RCC 7860 (cell line): ENCODE measurements at places on chromosomes 13 and 19.

- DNase-seq: no peak
These were observed at the start of gene FAM83E for GRCh38 chr19:48614436-48615230. Gene FAM83E (minus strand): TSS chr19:48615076. CDS start chr19:48613372, 1,704 bp downstream.

DNA sequence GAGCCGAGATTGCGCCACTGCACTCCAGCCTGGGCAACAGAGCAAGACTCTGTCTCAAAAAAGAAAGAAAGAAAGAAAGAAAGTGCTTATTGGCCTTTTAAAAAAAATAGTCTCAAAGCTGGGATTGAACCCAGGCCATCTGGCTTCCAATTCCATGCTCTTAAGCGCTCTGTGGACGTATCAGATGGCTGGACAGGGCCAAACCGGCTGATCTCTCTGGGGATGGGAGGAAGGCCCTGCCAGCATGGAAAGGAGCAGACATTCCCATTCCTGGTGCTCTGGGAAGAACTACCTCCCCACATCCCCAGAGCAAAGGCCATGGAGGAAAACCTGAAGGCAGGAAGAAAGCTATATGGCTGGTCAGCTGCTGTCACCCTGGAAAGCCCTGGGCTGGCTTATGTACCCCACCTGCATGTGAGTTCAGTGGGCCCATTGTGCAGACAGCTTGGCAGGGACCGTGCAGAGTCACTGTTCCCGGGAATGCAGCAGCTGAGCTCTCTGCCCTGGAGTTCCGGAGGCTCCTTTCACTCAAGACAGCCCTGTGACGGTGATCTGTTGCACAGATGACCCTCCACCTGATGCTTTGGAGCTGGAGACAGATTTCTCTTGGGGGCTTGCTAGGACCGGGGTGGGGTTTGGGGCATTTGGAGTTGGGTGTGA lies 84.3 kb downstream of the SIPA1L3 start:
- no peak for DNase-seq

- no peak for DNase-seq
These were observed 21.5 kb downstream of the LIG4 start for GRCh38 chr13:108193806-108194205.

DNA sequence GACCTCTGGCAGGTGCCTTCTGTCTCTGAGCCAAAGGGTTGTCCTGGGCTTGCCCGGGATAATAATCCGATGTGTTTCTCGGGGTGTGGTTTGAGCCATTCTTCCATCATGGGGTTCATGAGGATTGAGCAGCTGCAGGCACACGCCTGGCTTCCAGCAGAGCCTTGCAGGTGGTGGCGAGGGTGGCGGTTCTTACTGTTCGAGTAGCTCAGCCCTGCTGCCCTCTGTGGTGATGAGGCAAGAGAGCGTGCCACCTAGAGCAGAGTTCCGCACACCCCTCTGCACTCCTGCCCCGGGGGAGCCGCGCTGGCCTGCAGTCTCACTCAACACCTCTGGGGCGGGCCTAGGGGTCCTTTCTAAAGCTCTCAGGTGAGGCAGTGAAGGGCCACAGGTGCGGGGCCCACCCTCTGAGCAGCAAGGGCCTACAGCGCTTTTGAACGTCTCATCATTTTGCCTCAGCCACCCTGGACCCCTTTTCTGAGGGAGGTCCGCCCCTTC lies 3.8 kb downstream of the SCN1B start:
- DNase-seq: no peak

DNA sequence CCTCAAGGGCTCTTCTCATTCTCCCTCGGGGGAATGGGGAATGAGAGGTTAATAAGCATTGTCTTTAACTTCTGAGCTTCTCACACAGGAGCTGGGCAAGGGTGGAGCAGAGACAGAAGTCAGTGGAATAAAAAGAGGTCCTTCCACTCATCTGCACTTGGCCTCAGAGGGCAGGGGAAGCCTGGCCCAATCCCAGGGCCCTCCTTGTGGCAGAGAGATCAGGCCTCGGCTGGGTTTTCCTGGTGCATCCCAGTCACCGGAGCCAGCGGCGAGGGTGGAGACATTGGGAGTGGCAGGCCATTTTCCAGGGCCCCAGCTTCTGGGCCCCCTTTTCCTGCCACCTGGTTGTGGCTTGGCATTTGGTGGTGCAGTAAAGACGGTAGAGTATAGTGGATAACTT lies 10.6 kb downstream of the CALM3 start:
- DNase-seq: no peak

DNA sequence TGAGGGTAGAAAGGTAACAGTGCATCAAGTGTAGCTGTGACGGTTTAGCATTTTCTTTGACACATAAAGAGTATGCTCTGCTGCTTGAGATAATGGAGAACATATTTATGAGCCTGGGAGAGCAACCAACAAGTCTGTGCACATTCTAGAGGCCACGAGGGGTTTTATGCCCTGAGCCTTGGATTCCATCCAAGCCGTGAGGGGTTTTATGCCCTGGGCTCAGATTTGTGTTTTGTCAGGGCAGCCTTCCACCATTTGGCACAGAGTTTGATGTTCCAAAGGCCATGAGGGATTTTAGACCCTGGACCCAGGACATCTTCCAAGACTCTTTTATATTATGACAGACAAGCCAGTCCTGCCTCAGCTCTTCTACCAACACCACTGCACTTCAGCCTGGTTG lies 106.4 kb downstream of the ZNF486 start:
- no peak for DNase-seq

- DNase-seq: no peak
These were observed 114.9 kb downstream of the PTPRS start for GRCh38 chr19:5225486-5226345.

- DNase-seq: peak; percentile 11
These were observed 301.7 kb downstream of the NDFIP2 start for GRCh38 chr13:79782541-79783205.

GRCh38 chr19:3684054-3684816 lies 16.0 kb downstream of the PIP5K1C start:
- DNase-seq: peak; percentile 7

- DNase-seq: no peak
These were observed 15.9 kb upstream of the IZUMO2 start for GRCh38 chr19:50178859-50179537.

DNA sequence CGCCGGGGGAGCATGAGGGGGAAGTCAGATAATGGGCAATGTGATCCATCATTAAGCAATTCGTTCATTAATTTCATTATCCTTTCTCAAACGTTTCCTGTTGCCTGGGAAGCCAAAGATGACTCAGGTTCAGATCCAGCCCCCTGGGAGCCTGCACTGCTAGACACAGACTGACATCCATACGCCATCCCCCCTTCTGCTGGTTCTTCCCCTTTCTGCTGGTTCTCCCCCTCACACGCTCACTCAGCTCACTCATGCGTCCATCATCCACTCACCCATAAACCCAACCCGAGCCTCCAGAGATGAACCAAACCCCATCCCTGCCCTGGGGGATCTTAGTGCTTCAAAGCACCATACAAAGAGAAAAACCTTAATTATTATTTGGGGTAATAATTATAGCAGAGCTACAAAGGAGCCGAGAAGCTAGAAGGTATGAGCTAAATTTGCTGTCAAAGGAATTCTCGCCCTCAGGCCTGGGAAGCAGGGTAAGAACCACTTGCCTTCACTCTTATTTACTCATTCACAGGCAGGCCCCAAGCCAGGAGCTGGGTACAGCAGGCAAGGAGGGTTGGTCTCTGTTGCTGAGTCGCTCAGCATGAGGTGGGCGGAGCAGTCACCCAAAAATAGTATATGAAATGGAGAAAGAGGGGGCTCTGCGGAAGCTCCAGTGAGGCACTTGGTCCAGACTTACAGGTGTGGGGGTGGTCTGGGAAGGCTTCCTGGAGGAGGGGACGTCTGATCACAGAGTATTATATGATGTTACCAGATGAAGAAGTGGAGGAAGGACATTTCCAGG lies 7.0 kb upstream of the ZNF444 start:
- no peak for DNase-seq

- DNase-seq: no peak
These were observed 12.4 kb upstream of the AKAP11 start for GRCh38 chr13:42259515-42259914.

GRCh38 chr13:72164811-72165210 lies 297.8 kb upstream of the DACH1 start:
- DNase-seq: no peak

GRCh38 chr19:1070931-1071791 lies 4.2 kb downstream of the ARHGAP45 start:
- no peak for DNase-seq

GRCh38 chr19:13066226-13066625 lies 36.4 kb downstream of the LYL1 start:
- no peak for DNase-seq

DNA sequence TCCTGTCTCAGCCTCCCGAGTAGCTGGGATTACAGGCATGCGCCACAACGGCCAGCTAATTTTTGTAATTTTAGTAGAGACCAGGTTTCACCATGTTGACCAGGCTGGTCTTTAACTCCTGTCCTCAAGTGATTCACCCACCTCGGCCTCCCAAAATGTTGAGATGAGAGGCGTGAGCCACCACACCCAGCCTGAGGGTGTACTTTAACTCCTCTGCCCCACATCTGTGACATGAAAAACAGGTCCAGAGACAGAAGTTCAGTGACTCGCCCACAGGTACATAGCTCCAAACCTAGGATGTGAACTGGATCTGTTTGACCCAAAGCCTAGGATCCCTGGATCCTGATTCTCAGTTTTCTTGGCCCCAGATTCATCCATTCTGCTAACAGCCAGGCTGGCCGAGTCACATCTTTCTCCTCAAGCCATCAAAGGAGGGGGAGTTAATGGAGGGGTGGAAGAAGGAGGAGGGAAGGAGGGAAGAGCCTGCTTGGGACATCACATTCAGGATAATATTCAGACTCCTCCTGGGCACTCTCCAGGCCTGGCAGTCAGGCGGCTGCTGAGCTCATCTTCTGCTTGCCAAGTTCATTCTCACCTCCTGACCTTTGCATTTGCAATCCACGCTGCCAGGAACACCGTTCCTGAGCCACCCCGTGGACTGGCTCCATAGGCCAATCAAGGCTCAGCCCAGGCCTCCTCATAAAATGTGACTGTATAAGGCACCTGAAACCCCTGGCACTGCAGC lies 3.1 kb downstream of the SPC24 start:
- peak; percentile 83 for DNase-seq

DNA sequence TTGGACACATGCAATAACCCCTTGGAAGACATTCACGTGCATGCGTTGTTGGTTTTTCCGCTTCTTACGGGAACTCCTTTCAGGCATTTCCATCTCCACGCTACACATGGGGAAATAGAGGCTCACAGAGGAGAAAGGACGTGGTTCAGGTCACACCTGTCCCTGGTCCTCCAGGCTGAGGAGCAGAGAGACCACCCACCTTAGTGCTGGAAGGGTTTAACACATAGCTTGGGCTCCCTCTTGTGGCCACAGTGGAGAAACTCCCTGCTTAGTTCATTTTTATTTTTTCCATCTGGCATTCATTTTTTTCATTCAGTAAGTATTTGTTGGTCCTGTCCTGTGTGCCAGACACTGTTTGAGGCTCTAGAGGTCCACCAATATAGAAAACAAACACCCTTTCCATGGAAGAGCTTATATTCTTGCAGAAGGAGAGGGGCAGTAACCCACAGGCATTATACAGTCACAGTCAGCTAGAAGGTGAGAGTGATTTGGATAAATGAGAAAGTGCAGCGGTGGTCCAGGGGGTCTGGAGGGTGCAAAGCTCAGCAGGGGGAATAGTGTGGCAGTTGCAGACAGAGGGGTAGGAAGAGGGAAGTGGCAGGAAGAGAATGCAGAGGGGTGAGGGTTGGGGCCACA lies 24.2 kb upstream of the TTYH1 start:
- peak; percentile 23 for DNase-seq

GRCh38 chr13:59413126-59413525 lies 750.6 kb downstream of the DIAPH3 start:
- DNase-seq: no peak

DNA sequence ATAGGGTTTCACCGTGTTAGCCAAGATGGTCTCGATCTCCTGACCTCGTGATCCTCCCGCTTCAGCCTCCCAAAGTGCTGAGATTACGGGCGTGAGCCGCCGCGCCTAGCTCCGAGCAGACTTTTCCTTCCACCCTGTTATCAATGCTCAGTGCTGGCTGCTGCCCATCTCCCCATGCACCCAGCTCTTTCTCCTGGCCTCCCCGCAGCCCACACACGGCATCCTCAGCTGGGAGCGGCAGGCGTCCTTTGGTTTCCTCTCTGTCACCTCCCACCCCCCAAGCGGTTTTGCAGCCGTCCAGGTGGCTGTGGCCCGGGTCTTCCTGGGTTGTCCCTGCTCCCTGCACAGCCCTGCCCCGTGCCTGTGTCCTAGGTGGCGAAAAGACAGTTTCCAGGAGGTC lies 12.1 kb downstream of the PRR22 start:
- DNase-seq: no peak

GRCh38 chr13:80717776-80718175 lies 376.9 kb upstream of the SPRY2 start:
- DNase-seq: no peak

- no peak for DNase-seq
These were observed 20.0 kb downstream of the MAN2B1 start for GRCh38 chr19:12646551-12646950.

DNA sequence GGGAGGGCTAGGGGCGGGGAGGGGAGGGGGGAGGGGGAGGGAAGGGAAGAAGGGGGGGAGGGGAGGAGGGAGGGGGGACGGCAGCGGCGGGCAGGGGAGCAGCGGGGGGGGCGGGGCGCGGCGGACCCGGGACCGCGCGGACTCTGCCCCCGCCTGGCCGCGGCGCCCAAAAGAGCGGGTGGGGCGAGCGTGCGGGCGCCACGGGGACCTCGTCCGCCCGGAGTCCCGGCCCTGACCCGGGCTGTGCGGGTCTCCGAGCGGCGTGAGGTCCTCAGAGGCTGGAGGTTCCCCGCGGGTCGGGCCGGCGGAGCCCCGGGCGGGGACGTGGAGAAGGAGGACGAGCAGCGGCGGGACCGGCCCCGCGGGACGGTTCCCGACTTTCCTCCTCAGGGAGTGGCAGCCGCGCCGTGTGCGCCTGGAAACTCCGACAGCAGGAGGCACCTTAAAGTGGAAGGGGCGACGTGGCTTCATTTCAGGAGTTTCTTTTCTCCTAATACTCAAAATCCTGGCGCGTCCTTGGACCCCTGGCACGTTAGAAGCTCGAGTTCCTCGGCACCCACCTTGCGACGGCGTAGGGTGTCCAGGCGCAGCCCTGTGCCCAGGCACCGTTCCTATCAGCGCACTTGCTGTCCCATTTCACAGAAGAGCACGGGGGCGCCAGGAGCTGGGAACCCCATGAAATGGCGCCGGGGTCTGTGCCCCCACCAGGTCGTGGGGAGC lies 518 bp upstream of the PLPP2 start:
- no peak for DNase-seq

DNA sequence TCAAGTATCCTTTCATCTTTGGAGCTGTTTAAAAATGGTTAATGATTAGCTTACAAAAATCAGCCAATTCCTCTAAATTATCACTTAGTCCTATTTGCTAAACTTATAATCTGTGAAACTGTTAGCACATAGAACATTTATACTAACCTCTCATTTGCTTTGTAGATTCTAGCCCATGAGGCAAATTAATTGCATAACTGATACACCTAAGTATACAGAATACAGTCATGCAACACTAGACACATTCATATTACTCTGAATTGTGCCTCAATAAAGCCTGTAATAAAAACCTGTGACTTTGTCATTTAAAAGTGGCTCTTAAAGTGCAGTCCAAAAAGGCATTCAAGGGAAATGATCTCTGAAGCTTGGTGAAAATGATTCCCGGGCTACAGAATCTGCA lies 21.0 kb downstream of the SERPINE3 start:
- DNase-seq: no peak
